ENCODE measurements at places on chromosomes 11 and 22.

DNA sequence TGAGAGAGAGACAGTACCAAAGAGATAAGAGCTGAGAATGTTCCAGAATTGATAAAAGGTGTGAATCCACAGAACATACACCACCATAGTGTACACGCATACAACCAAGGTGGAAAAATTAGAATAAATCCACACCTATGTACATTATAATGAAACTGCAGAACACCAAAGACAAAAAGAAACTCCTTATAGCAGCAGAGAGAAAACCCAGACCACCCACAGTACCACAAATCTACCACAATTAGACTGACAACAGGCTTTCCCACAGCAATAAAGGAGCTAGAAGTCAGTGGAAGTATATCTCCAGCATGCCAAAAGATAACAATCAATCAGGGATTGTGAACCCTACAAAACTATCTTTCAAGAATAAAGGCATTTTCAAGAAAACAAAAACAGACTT lies 31.8 kb downstream of the SCN4B start:
- DNase-seq: no peak

GRCh38 chr11:14101388-14101787 lies 138.9 kb downstream of the SPON1 start:
- no peak for DNase-seq

DNA sequence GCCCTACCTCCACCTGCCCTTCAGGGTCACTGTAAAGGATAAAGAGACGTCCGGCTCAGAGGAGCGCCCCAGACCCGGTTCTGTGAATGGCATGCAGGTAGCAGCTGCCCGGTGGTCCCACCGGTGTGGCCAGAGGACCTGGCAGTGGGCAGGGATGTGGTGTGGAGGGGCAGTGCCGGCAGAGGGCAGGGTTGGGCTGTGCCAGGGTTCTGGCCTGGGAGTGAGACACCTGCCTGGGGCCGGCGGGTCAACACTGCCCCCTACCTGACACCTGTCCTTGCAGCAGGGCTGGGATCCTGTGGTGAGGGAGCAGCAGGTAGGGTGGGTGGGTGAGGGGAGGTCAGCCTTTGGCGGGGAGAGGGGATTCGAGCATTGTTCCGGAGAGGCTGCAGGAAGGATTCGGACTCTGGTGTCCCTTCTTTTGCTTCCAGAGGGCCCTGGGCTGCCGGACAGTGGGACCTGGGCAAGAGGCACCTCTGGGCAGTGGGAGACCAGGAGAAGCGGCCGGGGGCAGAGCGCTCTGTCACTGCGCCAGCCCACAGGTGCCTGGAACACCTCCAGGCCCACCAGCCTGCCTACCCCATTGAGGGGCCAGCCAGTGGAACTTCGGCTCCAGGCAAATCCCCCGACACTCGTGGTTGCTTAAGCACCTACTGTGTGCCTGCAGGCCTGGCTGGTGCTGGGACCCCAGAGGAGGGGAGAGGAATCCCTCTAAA lies 1.6 kb upstream of the PHLDA2 start:
- DNase-seq: peak; percentile 72

GRCh38 chr11:129992161-129992944 lies 10.3 kb downstream of the PRDM10 start:
- DNase-seq: peak; percentile 53

DNA sequence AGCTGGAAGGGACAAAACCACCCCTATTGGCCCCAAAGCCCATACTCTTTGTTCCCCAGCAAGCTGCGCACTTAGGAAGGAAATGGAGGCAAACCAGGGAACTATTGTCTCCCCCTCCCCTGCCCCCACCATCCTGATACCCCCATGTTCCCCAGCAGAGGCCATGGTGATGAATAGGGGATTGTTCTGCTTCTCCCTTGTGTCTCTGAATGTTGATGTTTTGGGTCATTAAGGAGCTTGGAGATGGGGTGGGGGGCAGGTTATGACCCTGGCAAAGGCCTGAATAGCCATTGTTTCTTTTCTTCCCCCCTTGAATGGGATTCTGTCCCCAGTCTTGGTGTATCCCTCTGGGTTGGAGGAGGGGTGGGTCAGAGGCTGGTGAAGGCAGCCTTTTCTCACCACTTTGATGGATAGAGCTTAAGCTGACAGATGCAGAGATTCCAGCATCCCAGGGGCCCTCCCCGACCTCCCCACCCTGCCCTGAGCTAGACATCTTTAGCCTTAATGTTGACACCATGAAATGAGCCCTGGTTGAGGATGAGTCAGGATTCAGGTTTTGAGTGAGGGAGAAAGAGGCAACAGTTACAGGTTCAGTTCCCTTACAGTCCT lies 8.3 kb downstream of the DTX4 start:
- DNase-seq: no peak

DNA sequence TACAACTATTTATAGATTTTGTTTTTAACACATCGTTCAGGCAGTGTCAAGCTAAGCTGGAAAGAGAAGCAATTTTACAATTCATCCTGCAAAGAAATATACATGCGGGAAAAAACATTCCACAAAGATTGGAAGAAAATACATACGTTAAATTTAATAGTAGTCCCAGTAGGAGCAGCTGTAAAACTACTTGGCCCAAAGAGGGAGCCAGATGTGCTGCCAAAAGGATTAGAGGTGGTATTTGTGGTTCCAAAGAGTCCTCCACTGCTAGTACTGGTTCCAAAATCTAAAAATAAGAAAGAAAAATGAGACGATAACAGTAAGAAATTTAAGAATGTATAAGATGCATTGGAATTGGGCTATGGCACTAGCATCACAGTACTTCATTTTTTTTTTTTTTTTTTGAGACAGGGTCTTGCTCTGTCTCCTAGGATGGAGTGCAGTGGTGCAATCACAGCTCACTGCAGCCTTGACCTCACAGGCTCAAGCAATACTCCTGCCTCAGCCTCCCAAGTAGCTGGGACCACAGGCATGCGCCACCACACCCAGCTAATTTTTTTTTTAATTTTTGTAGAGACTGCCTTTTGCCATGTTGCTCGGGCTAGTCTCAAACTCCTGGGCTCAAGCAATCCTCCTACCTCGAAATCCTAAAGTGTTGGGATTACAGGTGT lies 21.5 kb downstream of the NUP98 start:
- DNase-seq: no peak

GRCh38 chr11:66222358-66223149 lies 45.9 kb upstream of the RAB1B start:
- DNase-seq: peak; percentile 95

DNA sequence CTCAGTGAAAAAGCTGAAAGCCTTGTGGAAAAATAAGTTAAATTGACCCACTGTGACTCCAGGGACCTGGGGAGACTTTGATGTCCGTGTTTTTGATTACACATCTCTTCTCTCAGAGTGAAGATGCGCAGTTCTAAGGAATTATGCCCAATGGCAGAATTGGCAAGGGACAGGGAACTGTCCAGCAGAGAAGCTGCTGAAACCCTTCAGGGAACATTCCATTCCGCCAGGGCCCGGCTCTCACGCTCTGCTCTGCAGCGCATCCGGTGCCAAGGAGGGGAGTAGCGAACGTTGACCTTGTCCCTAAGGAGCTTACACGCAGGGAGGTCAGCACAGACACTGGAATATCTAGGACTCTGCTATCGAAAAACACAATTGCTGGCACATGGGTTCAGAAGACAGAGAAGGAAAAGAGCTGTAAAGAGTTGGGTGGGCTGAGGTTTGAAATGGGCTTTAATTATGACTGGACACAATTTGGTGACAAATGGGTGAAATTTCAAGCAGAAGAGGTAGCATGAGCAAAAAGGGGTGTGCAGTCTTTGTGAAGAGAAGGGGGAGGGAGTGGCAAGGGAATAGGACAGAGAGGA lies 64.5 kb upstream of the B3GAT1 start:
- no peak for DNase-seq

- no peak for DNase-seq
Measured at GRCh38 chr11:119729951-119730613, 1.1 kb upstream of the NECTIN1 start.

DNA sequence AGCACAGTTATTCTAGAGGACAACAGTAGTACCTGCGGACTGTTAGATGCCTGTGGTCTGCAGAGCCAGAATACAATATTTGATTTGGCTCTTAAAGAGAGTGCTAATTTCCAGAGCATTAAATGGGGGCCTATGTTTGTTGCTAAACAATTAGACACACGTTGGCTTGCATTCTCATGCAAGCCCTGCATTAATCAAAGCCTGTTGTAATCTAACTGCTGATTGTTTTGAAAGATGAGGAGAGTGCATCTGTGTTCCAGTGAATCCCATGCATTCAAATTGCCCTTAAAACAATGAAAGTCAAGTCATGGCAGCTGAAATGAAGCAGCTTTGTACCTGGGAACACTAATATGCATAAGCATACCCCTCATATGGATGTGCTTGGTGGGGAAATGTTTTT lies 419.4 kb downstream of the DYNC2H1 start:
- no peak for DNase-seq

DNA sequence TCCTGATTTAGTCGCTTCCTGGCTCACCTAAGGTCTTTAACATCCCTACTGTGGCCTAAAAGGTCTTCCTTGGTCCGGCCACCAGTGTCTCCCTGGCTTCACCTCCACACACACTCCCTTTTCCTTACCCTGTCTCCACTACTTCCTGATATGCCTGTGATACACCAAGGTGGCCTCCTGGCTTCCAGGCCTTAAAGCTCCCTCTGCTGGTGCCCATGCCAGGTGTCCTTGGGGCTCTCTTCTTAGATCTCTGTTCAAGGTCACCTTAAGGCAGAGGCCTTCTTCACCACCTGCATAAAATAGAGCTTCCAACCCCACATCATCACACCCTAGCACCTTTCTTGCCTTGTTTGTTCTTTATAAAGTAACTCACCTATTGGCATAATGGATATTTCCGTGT lies 787.7 kb downstream of the NTM start:
- no peak for DNase-seq

- no peak for DNase-seq
Measured at GRCh38 chr11:7115780-7116179, 27.0 kb downstream of the RBMXL2 start.

Data from activated CD8-positive, alpha-beta T cell treated with anti-CD3 and anti-CD28 coated beads, Interleukin-2, amount 10 ng/mL, durations not matched to agents 7 days and 5 days (primary cell).